Putamen (tissue), 1 donor: ENCODE measurements at places on chromosomes 1 and 21.

DNA sequence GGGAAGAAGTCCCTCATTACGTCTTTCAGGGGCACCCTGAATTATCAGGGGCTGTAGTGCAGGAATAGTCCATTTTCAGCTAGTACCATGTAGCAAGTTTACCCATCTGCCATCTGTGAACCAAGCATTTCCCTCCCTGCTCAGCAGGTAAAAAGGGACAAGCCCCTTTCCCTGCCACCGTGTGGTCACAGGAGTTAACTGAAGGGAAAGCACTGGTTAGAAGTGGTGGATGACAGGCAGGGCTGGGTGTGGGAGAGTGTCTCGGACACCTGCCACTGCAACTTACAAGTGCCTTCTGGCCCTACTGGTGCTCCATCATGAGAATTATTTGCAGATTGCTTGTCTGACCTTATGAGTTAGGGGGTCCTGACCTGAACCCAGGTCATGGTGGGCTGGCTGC is 32.0 kb upstream of the IGSF5 start:
- DNase-seq = no peak

- DNase-seq = no peak
Measured at GRCh38 chr1:103460511-103460910, 65.0 kb upstream of the RNPC3 start.

DNA sequence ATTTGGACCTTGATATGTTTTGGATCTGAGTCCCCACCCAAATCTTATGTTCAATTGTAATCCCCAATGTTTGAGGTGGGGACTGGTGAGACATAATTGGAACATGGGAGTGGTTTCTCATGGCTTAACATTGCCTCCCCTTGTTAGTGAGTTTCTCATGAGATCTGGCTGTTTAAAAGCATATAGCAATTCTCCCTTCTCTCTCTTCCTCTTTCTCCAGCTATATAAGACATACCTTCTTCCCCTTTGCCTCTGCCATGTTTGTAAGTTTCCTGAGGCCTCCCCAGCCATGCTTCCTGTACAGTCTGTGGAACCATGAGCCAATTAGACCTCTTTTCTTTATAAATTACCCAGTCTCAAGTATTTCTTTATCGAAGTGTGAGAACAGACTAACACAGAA is 692.4 kb downstream of the KCNT2 start:
- no peak for DNase-seq

DNA sequence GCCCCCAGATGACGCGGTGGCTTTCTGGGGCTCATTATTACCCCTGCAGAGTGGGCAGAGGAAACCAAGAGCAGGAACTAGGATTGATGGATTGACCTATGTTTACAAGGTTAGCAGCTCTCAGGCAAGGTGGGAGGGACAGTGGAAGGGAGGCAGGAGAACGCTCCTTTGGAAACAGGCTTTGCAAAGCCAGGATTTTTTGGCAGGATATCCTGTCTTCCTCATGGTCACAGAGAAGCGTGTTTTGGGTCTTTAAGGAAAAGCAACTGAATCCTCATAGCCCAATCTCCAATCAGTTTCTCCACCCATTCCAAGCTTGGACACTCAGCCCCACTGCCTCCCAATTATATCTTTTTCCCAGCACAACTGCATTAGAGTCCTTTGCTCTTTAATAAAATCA is 105.6 kb upstream of the SOD1 start:
- DNase-seq = no peak

GRCh38 chr1:29084196-29084521 is 39.5 kb downstream of the TMEM200B start:
- no peak for DNase-seq

GRCh38 chr1:201582705-201583442 is 43.9 kb downstream of the NAV1 start:
- no peak for DNase-seq

- no peak for DNase-seq
Measured at GRCh38 chr1:39416609-39417008, 74.8 kb upstream of the BMP8A start.

GRCh38 chr1:224169718-224170270 is 13.2 kb upstream of the DEGS1 start:
- no peak for DNase-seq

- no peak for DNase-seq
Measured at GRCh38 chr21:43603641-43604504, 55.4 kb downstream of the HSF2BP start.

DNA sequence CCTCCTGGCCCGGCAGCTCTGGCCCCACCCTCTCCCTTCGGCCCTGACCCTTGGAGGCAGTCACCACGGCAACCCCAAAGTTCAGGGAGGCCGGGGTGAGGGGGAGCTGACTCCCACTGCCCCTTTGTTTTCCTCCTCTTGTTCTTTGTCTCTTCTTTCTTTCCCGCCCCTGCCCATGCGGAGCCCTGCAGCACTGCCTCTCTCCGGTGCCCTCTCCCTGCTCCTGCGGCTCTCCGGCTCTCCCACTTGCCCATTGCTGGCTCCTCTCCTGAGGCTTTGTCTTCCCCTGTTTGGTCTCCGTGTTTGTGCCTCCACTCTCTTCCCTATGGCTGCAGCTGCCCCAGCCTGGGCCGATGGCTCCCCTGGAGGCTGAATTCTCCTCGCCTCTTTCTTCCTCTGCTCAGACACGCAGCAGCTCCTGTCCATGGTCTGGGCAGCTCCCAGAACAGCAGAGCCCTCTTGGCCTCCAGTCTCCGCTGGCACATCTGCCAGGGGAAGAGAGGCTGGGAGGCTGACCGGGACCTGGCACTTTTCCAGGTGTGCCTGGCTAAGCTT is 5.8 kb downstream of the CELSR2 start:
- no peak for DNase-seq

- peak; percentile 78 for DNase-seq
Measured at GRCh38 chr1:225881959-225882693, at the start of gene TMEM63A. Gene TMEM63A, minus strand, starts transcription at chr1:225882380. Its CDS starts 4,800 bp downstream, at chr1:225877580.

- DNase-seq = no peak
Measured at GRCh38 chr1:101044749-101045148, 19.2 kb upstream of the DPH5 start.

DNA sequence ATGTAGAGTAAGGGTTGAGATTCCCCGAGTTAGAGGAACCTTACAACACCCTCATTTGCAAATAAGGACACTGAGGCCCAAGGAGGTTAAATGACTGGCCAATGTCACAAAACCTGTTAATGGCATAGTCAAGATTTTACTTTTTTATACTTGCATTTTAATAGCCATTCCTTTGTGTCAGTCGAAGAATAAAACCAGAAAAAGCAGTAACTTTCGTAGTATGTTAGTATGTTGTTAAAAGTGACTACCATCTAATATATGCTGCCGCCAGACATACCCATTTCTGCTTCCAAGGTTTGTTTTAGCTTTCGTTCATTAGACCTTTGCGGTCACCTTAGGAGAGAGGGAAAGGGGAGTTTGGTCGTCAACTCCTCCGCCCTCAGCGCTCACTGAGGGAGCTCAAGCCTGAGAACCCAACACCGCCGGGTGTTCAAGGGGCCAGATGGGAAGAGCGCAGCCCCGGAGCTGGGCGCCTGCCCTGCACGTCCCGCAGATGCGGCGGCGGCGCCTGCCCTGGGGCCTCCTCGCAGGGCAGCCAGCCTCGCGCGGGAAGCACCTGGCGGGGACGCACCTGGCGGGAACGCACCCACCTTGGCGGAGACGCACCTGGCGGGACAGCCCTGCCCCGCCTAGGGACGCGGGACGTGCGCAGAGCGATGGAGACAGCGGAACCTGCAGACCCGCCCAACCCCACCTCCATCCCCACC is 466 bp downstream of the VPS26C start:
- DNase-seq = no peak

GRCh38 chr1:229248821-229249817 is 21.8 kb upstream of the RAB4A start:
- no peak for DNase-seq

DNA sequence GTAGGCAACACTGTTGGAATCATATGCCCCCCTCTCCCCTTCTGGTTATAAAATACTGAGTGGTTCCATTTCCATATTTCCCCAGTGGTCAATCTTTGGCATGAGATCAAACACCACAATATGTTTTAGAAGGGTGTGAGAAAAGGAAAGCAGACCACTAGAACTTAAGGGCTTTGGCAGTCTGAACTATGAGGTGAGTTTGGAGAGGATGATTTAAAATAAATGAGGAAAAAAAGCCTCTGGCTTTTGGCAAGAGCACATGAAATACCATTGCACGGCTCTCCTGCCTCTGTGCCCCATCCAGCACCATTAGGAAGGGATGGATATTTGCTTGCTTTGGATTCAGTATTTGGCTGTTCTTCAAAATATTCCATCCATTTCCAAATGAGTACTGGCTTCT is 339.5 kb upstream of the C1orf87 start:
- DNase-seq = no peak

DNA sequence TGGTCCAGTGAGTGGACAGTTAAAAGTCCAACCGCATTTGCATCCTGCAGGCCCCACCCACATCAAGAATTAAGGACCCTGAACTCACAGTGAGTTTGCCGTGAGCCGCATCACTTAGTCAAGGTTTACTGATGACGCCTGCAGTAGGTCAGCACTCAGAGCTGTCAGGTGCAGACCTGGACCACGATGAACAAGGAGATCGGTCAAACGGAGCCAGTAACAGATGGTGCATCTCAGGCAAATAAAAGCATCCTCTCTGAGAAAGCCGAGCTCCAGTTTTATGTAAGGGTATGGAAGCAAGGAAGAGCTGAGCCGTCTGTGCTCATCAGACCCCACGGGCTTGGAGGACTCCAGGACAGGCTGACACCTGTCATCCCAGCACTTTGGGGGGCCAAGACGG is 4.5 kb downstream of the PRDM15 start:
- no peak for DNase-seq

DNA sequence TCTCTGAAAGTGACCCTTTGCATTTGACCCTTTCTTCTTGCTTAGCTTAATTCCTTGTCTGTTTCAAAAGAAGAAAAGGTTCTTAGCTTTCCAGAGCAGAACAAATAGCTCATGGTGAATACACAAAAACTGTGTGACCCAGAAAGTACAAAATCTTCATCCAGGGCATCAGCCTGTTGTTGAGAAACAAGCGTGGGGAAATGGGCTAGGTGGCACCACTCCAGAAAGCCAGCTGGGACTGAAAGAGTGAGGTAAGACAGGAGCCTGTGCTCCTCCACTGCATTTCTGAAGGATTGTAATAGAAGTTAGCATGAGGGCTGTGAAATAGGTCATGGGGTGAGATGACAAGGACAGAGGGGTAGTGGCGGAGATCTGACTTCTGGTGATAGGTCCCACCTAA is 45.8 kb downstream of the CYP2J2 start:
- DNase-seq = no peak

GRCh38 chr21:39040494-39041110 is 142.6 kb downstream of the PSMG1 start:
- no peak for DNase-seq

DNA sequence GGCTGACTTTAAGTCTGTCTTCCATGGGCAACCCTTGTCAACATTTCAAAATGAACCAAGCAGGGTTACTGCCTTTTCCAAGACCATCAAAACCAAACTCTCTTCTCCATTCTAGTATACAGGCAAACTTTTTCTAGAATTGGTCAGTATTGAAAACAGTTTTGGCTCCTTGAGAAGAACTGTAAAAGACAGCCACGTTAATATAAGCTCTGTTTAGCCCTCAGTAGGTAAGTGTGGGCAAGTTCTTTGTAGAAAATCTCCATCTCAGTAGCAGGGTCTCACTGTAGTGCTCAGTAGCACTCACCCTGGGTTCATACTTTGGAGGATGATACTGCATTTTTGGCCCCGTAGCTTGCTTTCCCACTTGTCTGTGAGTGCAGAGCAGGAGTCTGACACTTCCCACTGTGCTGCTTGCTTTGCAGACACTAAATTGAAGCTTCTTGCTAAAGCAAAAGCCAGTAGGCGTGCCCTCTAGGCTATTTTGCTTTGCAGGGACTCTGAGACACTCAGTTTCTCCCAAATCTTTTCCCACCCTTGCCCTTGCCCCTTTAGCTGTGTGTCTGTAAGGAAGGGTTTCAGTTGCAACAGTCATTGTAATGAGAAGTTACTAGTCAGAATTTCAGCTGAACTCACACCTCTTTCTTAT is 34.3 kb upstream of the CACYBP start:
- peak; percentile 64 for DNase-seq

GRCh38 chr1:65431111-65431705 is 10.7 kb downstream of the LEPR start:
- DNase-seq = peak; percentile 41

- no peak for DNase-seq
Measured at GRCh38 chr1:186845576-186846210, 16.9 kb downstream of the PLA2G4A start.
